Right renal pelvis (tissue), 4 donors: ENCODE measurements at places on chromosomes 13 and 19.

DNA sequence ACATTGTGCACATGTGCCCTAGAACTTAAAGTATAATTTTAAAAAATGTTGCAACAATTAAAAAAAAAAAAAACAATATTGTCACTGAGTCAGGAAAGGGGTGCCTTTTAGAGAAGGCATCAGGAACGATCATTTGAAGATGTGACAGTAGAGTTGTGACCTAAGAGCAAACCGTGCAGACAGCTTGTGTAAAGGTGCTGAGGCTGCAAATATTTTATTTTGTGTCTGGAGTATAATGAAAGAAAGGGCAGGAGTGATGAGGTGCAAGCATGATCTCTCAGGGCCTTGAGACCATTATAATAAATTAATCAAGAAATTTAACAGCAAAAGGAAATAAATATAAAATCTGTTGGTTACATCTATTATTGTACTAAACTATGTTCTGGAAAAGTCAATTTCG, 1219.7 kb downstream of the OLFM4 start:
- no peak for DNase-seq

DNA sequence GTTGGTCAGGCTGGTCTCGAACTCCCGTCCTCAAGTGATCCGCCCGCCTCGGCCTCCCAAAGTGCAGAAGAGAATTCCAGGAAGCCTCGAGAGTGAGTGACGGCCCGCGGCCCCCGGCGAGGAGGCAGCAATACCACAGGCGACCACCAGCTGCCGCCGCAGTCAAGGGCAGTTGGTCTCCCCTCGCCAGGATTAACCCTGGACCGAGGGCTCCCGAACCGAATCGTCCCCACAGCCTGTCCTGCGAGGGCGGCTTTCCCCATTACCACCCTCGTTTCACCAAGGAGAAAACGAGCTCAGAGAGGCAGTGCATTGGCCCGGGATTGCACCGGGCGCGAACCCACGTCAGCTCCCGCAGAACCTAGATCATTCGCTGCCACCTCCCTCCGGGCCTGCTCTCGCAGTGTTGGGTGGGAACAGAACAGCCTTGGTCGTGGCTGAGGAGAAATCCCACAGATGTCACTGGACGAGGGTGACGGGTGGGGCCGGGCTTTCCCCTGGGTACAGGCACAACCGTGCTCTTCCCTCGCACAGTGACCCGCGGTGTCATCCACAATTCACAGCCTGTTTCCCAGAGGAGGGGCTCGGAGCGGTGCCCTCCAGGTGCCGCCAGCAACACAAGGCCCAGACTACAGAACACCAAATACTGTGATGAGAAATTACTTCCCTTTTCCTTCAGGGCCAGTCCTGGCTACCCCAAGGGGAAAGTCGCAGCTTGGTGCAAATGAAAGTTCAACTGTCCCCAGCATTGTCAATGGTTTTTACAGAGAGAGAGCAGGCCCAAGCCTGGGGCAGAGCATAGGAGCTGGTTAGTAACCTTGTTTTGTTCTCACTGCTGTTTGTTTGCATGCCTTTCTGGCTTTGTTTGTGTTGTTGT, 24.8 kb downstream of the C2CD4C start:
- no peak for DNase-seq

DNA sequence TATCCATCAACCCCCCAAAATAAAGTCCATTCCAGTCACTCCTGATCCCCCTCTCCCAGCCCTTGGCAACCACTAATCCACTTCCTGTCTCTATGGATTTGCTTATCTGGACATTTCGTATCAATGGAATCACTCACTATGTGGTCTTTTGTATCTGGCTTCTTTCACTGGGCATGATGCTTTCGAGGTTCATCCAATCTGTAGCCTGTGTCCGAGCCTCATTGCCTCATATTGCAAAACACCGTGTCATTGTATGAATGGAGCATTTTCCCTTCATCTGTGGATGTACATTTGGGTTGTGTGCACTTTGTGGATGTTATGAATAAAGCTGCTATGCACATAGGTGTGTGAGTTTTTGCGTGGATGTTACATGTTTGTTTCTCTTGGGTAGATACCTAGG, 1.4 kb upstream of the FZR1 start:
- DNase-seq, result no peak

DNA sequence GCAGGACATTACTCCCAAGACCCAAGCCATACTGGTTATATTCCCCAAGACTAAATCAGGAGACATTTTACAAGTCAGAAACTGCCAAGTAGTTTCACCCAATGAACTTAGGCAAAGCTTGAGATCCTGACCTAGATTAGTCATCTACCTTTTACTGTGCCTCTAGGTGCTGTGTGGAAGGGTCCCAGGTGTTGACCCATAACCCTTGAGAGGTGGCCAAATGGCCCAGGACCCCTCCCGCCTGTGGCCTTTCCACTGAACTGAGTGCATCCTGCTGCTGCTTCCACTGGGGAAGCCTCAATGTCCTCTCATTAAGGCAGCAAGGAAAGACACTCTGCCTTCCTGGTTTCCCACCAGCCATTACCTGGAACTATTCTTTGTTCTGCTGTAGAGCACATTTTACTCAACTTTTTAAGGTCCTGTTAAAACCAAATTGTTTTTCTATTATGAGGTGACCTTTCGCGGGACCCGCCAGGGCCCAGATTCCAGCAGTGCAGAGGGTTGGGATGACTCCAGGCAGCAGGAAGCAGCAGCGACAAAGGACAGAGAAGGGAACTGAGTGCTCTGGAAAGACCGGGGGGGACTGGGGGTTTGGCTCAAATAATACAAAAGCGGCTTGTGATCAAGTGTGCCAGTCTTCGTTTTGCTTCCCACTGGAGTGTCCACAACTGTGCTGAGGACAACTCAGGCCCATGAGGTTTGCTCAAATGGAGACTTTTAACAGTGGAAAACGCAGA, 27.1 kb downstream of the ANKRD10 start:
- DNase-seq, result no peak

- no peak for DNase-seq
Observed at GRCh38 chr13:50467156-50468110, 376.1 kb downstream of the DLEU7 start.

DNA sequence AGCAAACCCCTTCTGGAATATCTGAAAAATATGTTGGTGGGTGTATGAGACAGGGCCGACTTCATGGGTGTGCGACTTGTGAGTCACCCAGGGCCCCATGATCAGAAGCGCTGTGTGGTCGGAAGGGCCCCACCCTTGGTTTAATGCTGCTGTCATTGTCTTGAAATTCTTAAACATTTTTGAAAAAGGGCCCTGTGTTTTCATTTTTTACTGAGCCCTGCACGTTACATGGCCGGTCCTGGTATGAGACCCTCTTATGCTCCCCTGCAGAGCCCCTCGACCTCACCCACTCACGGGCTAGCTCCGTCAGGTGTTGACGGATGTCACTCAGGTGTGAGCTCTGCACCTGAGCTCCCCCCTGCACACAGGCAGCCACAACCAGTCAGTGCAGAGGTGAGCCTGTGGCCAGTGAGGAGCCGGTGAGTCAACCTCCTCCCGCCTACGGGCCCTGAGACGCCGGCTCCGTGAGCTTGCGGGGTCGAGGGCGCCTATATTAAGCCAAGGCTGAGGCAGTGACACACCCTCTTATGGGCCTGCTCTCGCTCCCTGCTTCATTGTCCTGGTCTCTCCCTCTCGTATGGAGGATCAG, 27.7 kb downstream of the GADD45B start:
- DNase-seq, result no peak

GRCh38 chr19:51158474-51159129, 16.5 kb downstream of the SIGLEC7 start:
- no peak for DNase-seq

DNA sequence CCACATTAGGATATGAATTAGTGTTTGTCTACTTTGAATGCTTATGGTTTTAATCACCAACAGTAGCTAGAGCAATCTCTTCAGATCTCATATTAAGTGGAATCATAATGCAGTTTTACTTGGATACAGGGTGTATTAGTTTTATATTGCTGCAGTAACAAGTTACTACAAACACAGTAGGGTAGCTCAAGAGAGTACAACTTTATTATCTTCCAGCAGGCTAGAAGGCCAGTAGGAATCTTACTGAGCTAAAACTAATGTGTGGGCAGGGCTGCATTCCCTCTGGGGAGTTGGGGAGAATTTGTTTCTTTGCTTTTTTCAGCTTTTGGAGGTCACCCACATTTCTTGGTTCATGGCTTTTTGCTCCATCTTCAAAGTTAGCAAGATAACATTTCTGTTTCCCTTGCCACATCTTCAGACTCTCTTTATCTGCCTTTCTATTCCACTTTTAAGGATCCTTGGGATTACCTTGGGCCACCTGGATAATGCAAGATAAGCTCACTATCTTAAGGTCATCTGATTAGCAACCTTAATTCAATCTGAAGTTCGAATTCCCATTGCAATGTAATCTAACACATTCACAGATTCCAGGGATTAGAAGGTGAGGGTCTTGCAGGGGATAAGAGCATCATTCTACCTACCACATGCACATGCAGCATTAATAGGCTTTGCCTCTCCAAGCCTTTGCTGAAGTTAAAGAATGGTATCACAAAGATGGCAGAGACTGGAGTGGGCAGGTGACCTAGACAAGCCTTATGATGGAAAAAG, 134.1 kb upstream of the SLC10A2 start:
- DNase-seq, result no peak

DNA sequence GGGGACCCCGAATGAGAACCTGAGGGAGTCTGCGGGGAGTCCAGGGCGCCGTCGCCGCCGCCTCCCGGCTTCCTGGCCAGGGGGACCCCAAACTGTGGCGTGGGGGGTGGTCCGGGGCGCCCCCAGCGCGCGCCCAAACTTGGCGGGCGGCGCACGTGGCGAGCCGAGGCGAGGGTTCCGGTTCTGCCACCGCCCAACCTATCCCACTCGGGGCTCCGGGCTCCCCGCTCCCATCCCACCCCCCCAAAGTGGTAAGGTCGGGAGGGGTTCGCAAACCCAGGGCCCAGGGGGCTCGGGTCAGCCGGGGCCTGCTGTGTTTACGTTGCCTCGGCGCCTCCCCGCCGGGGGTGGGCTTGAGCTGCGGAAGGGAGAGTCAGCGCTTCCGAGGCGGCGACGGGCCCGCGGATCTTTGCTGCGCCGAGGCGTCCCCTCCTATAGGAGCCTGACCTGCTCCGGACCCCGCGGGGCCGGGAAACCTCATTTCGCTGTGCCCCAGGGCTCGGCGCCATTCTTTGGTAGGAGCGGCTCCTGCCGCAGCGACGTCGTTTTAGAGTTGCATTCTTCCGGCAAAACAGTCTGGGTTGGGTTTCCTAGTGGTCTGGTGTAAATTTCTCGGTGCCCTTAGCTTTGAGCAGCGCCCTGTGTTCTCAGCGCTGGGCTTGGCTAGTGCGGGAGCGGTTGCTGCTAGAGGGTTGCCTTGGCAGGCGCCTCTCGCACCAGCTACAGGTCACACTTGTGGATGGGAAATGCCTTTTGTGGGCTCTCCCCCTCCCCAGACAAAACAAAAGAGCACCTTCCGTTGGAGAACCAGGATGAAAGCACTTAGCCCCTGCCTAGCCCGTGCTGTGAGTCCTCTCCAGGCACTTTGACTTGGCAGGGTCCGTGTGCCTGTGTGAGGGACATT, 1.2 kb downstream of the DAZAP1 start:
- no peak for DNase-seq

- DNase-seq, result no peak
Observed at GRCh38 chr13:51453207-51453958, 547 bp upstream of the INTS6 start.

- DNase-seq, result no peak
Observed at GRCh38 chr19:45876411-45877197, 9.3 kb downstream of the IRF2BP1 start.

GRCh38 chr13:113935001-113935844, 38.7 kb downstream of the C13orf46 start:
- no peak for DNase-seq

GRCh38 chr19:39696387-39696786, 7.9 kb upstream of the LGALS14 start:
- DNase-seq, result no peak

DNA sequence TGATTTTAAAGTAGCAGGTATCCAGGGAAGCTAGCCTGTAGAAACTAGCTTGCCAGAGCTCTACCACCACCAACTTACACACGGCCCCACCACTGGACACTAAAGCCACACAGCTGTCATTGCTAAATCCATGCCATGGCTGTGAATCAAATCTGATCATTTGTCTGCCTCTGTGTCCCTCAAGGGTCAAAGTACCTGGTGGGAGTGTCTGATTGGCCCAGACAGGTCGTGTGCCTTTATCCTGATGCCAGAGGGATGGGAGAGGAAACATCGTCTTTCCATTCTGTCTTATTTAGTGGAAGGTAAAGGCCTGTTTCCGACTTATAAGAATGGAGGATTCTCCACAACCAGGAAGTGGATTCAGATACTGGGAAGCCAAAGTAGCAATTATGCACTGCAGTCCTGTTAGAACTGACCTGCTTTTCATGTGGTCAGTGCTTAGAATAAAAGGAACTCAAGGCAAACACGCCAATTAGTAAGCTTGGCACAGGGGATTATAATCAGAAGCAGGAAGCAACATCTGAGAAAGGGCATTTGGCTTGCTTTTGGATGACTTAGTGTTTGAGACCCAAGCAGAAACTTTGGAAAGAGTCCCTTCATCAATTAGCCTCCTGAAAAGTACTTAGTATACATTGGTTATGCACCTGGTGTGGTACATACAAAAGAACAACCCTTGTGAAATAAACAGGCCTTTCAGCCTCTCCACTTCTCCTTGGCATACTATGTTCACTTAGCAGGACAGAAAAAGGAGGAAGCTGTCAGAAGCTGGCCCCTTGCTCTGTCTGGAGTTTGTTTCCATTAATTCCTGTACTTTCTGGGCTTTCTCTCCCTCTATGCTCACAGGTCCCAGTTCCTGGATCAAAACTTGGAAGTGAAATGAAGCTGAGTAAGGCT, 192.4 kb downstream of the NUFIP1 start:
- DNase-seq, result no peak

- DNase-seq, result no peak
Observed at GRCh38 chr13:113788413-113789135, 29.5 kb downstream of the TMEM255B start.

DNA sequence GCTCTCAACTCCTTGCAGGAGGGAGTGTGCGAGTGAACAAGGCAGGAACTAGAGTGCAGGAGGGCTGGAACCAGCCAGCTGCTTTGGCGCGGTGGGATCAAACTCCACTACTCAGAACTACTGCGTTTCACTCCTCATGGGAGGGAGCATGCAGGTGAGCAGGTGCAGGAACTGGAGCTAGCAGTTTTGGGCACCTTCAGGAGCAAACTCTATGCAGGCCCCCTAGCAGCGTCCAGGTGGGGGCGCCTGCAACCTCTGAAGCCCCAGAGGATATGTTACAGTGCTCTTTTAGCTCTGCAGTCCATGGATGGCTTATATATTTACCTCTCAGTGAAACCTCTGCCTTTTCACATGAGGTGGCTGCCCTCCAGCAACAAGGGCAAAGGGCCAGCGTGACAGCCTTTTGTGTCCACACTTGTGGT, 1303.4 kb downstream of the PCDH9 start:
- no peak for DNase-seq

DNA sequence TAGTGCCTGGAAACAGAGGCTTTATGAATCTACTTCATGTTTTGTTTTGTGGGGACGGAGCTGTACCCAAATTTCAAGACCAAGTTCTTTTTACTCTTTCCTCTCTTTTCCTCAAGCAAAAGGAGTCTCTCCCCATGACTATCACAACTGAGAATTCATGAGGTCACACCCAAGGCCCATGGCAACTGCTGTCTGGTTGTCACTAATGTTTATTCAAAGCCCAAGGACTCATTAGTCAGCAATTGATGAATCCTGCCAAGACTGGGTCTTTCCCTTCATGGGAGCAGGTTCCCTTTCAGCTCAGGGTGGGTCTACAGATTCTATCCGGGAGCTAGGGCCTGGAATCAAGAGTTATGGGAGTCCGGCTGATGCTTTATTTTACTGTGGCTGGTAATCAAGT, 441.5 kb upstream of the PCDH20 start:
- DNase-seq, result no peak
